ENCODE measurements at places on chromosomes 6 and 20.

DNA sequence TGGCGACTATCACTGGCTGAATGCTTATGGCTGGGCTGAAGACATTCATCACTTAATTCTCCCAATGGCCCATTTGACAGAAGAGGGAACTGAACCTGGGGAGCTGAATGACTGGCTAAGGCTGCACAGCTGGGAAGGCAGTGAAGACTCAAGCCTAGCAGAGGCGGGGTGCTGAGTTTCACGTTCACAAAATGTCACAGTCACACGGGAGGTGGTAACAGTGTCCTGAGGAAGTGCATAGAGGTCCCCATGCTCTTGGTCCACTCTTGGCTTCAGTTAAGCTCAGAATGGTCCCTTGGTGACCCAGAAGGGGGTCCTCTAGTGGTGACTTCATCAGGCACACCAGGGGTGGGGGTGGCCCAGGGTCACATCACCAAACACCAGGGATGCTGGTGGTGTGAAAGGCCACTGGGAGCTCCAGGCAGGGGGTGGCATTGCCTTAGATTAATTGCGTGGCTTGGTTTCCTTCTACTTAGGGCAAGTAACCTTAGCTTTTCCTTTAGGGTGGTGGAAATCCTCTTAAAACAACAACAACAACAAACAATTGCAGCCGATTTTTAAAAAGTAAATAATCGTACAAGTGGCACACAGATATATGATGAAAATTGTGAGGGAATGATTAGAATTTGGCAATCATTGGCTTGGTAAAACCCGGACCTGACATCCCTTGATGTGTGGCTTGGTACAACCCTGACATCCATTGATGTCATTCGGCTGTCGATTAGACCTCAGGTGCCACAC, 45.0 kb downstream of the SULF2 start:
- DNase-seq = no peak

GRCh38 chr6:159908979-159909378, 18.2 kb downstream of the MAS1 start:
- DNase-seq = no peak

GRCh38 chr6:11229655-11230046, 2.8 kb downstream of the NEDD9 start:
- DNase-seq = no peak

DNA sequence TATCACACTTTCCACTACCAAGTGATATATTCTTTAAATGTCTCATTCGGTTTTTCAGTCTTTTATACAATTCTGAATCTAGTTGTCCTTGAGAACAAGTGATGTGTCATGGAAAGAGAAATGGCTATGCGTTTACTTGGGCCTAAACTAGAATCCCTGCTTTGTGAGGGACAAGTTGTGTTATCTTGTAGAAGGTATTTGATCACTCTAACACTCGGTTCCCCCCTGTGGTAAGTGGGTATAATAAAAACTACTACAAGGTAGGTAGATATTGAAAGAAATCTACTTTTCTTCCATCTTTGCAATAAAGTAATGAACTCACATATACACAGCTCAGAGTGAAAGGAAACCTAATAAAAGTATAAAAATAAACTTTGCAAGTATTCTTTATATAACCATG, 108.9 kb downstream of the MANEA start:
- no peak for DNase-seq

DNA sequence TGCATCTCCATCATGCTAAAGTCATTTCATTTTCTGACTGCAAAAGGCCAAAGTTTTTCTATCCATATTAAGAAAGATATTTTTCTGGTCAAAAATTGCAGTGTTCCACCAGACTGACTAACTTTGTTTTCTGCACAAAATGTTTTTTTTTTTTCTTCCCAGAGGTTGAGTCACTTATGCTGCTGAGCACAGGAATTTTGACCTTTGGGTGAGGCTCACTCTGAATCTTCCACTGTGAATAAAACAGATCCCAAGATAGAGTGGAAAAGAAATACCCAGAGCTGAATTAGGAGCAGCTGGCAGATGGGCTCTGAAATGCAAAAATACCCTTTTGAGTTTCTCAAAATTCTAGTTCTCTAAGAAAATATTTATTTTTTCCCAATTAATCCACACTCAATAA, 996.8 kb downstream of the KIF16B start:
- no peak for DNase-seq
